ENCODE measurements at places on chromosomes 16 and 17. TPM values are rescaled to one million over a fixed set of nuclear protein-coding genes. Genes with fewer than 3 reads are reported as not detected.

VTN gene
- 0.46 TPM for total RNA-seq

DNA sequence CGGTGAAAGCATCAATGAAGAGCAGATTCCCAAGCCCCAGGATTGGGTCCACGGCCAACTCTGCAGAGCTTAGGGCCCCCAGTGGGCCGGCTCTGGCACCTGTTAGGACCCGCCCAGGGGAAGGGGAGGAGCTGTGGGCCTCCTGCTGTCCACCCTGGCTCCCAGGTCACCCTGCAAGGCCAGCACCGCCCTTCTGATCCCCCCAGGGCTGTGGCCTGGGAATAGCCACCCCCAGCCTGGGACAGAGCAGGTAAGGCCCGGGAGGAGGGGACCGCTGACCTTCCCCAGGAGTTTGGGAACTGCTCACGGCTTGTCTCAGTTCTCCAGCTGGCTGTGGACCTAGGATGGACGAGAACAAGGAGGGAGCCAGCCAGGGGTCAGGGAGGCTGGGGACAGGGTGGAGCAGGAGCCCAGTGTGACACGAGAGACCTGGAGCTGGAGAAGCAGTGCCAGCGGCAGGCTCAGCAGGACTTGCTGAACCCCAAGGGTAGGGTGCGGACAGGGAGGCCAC lies 39.3 kb upstream of the SLC38A10 start:
- no peak for DNase-seq

DNA sequence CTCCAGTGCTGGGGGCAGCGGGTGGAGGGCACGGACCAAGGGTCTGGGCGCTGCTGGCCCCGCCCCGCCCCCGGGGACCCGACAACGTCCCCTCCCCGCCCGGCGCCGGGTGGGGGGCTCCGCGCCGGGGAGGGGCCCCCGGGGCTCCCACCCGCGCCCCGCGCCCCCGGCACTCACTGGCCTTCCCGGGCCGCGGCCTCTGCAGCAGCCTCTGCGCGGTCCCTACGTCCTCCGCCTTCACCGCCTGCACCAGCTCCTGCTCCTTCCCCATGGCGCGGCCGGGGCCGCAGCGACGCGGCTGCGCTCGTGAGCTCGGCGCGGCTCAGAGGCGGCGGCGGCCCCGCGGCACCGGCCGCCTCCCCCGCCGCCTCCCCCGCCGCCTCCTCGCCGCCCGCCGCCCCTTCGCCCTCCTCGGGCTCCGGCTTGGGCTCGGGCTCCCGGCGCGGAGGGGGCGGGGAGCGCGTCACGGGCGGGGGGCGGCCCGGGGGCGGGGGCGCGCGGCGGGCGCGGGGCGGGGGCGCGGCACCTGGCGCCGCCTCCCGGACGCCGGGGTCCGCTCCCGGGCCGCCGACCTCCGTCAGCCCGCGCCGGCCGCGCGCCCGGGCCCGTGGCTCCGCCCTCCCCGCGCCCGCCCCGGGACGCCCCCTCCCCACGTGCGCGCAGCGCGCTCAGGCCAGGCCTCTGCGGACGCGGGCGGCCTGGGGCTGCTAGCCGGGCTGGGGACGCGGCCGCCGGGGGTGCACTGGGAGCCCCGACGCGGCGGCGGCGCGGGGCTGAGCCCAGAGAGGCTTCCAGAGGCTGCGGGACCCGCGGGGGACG lies at the start of gene CASKIN1:
Gene CASKIN1, minus strand, starts transcription at position 444 of the 819 bp plus-strand sequence. Its CDS starts 173 bp downstream, at position 271.
- DNase-seq: no peak

GRCh38 chr16:3085868-3086595 lies 13.1 kb downstream of the ZSCAN10 start:
- DNase-seq: no peak

DNA sequence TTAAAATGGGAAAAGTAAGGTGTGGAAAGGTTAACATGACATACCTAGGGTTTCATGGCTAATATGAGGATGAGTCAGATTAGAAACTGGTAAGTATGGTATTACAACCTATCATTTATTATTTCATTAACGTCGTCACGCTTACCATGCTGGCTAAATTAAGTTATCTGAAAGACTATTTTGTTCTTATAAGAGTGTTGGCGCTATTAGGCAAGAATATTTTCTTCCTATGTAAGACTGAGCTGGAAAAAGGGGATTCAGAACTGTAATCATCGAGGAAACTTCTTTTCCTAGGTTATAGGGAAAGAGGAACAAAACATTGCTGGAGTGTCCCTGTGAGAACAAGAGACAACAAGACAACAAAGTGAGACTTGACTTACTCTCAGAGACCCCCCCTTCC lies 440.8 kb downstream of the KCNJ2 start:
- DNase-seq: no peak

Measured in pulmonary artery endothelial cell (primary cell).